ENCODE measurements at places on chromosomes 6 and 20. TPM values are rescaled to one million over a fixed set of nuclear protein-coding genes. Genes with fewer than 3 reads are reported as not detected.

The SPACA1 gene
- total RNA-seq, result not detected

GRCh38 chr6:36029464-36029863, 1.9 kb downstream of the MAPK14 start:
- H3K27ac ChIP-seq, result peak overlapping the region; percentile 83
- DNase-seq, result peak; percentile 84
- H3K36me3 ChIP-seq, result no peaks in the 10 kb centered on the region
- no peaks in the 10 kb centered on the region for H3K27me3 ChIP-seq
- peak overlapping the region; percentile 78 for H3K4me3 ChIP-seq

The ABHD16B gene
- not detected for total RNA-seq

- H3K4me1 ChIP-seq, result peaks cover 6% of the 10 kb centered on the region
- peak; percentile 78 for DNase-seq
- H3K27ac ChIP-seq, result peak overlapping the region; percentile 85
- H3K4me3 ChIP-seq, result peak overlapping the region; percentile 94
These were observed 511 bp downstream of the VARS1 start for GRCh38 chr6:31794866-31795615.

- no peak overlapping the region for H3K27ac ChIP-seq
- no peaks in the 10 kb centered on the region for H3K4me1 ChIP-seq
- peak; percentile 5 for DNase-seq
- H3K4me3 ChIP-seq, result no peak overlapping the region
- H3K27me3 ChIP-seq, result no peaks in the 10 kb centered on the region
These were observed 902.3 kb upstream of the CITED2 start for GRCh38 chr6:140276719-140277118.

GRCh38 chr6:44238687-44239350, 8.1 kb upstream of the HSP90AB1 start:
- H3K27me3 ChIP-seq, result no peaks in the 10 kb centered on the region
- DNase-seq, result no peak
- no peaks in the 10 kb centered on the region for H3K36me3 ChIP-seq
- peaks cover 28% of the 10 kb centered on the region for H3K4me1 ChIP-seq
- no peak overlapping the region for H3K4me3 ChIP-seq
- peak overlapping the region; percentile 82 for H3K27ac ChIP-seq

The CDH4 gene
- 4.4 TPM for total RNA-seq

The BPIFB4 gene
- total RNA-seq, result not detected

The PHACTR1 gene
- total RNA-seq, result 0.25 TPM

DNA sequence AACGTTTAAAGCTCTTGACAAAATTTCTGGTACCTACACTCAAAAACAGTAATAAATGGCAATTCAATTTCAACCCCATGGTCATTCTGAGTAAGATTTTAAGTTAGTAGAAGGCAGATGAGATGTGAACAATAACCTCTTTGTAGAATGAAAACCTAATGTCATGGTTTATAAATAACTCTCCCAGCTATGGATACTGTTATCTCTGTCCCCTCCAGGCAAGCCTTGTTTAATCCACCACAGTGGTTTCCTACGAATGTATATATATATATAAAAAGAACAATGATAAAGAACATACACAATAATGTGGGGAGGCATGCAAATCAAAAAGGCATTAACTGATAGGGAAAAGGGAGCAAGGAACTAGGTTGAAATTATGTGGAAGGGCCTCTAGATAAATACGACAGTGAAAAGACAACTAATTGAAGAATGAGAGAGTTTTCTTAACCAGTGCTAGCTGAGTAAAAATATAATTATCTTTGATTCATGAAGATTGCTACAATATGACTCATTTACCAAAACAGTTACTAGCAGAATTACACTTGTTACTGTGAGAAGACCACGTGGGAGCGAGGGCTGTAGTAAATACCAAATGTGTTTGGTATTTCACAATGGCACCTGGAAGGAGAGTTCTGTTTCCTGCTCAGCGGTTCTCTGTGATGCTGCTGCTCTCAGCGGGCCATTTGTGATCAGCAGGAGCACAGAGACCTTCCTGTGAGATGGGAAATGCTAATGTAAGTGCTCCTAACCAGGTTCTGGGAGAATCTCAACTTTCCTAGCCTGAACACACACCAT, 173.7 kb downstream of the MBOAT1 start:
- no peaks in the 10 kb centered on the region for H3K4me1 ChIP-seq
- no peaks in the 10 kb centered on the region for H3K27me3 ChIP-seq
- H3K36me3 ChIP-seq, result no peaks in the 10 kb centered on the region
- H3K4me3 ChIP-seq, result no peak overlapping the region

GRCh38 chr6:3776881-3777507, 25.5 kb upstream of the PXDC1 start:
- no peaks in the 10 kb centered on the region for H3K36me3 ChIP-seq
- no peak for DNase-seq
- no peak overlapping the region for H3K4me3 ChIP-seq
- no peaks in the 10 kb centered on the region for H3K27me3 ChIP-seq
- H3K4me1 ChIP-seq, result no peaks in the 10 kb centered on the region
- no peak overlapping the region for H3K27ac ChIP-seq

DNA sequence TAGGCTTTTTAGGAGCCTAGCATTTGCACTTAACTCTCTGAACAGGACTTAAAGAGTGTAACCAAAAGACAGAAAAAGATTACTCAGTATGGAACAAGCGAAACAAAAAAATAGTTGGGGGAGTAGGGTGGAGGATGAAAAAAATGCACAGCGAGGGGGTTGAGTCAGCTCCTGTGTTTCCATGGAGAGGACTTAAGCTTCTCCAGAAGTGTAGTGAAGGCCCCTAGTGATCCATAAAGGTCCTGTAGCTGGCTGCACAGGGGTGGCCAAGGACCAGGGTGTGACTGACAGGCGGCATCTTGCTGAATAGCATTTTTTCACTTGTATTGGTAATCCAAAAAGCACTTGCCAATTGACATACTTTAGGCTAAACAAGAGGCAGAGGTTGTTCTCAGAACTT, 533.9 kb downstream of the RFPL4B start:
- H3K4me1 ChIP-seq, result peaks cover 51% of the 10 kb centered on the region
- no peak overlapping the region for H3K4me3 ChIP-seq
- no peaks in the 10 kb centered on the region for H3K36me3 ChIP-seq
- DNase-seq, result peak; percentile 67

- H3K4me1 ChIP-seq, result no peaks in the 10 kb centered on the region
- DNase-seq, result no peak
- H3K27me3 ChIP-seq, result no peaks in the 10 kb centered on the region
- H3K4me3 ChIP-seq, result no peak overlapping the region
These were observed 154.4 kb downstream of the BMP2 start for GRCh38 chr20:6921717-6922386.

The TRERF1 gene
- total RNA-seq, result 2.7 TPM

DNA sequence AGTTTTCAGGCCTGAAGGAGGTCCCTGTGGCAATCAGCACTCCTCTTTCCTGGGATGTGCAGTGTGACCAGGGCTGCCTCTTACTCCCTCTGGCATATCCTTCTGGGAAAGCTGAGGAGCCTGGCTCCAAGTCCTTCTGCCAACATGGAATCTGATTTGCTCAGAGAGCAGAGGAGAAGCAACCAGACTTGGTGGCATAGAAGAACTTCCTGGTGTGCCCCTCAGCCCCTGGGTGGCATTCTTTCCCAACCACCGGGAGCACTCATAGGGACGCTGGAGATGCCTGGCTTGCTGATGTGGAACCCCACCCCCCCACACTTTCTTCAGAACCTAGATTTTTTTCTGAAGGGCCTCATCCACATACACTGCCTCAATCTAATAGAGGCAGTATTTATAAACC, 107.6 kb upstream of the TRAF3IP2 start:
- no peak for DNase-seq
- H3K4me1 ChIP-seq, result peaks cover 28% of the 10 kb centered on the region
- no peak overlapping the region for H3K4me3 ChIP-seq
- no peaks in the 10 kb centered on the region for H3K27me3 ChIP-seq
- H3K27ac ChIP-seq, result no peak overlapping the region
- H3K36me3 ChIP-seq, result peaks cover 17% of the 10 kb centered on the region

GRCh38 chr20:44336086-44336485, 757 bp upstream of the R3HDML start:
- DNase-seq, result no peak
- H3K27me3 ChIP-seq, result peaks cover 39% of the 10 kb centered on the region
- H3K27ac ChIP-seq, result no peak overlapping the region
- no peaks in the 10 kb centered on the region for H3K36me3 ChIP-seq
- no peak overlapping the region for H3K4me3 ChIP-seq
- H3K4me1 ChIP-seq, result no peaks in the 10 kb centered on the region

The SLC2A10 gene
- total RNA-seq, result 48.0 TPM

The MLIP gene
- total RNA-seq, result not detected

The PNLDC1 gene
- total RNA-seq, result not detected

GRCh38 chr6:167870321-167870720, 43.6 kb downstream of the AFDN start:
- no peak for DNase-seq
- H3K27me3 ChIP-seq, result no peaks in the 10 kb centered on the region
- no peak overlapping the region for H3K27ac ChIP-seq
- H3K36me3 ChIP-seq, result 0 out of 2 replicates have a peak, but pooled peaks cover 13% of the 10 kb centered on the region
